ENCODE measurements at places on chromosomes 16 and 17.

GRCh38 chr17:72116661-72117521 lies 3.9 kb upstream of the SOX9 start:
- no peak for DNase-seq

GRCh38 chr17:49580981-49581647 lies 5.4 kb downstream of the NXPH3 start:
- DNase-seq, result no peak

DNA sequence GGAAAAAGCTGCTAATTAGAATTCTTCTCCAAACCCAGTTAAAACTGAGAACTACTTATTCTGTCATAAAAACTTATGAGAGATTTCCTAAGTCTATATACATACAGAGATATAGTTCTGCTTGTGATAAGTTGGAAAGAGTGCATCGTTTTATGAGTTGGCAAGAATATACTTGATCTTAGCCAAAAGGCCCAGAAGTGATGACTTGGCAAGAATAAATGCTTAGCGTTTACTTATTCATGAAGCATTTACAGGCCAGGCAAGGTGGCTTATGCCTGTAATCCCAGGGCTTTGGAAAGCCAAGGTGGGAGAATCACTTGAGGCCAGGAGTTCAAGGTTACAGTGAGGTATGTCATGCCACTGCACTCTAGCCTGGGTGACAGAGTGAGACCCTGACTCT lies 81.7 kb downstream of the CYB561 start:
- no peak for DNase-seq

GRCh38 chr17:82494236-82495055 lies 25.1 kb upstream of the FOXK2 start:
- peak; percentile 94 for DNase-seq

DNA sequence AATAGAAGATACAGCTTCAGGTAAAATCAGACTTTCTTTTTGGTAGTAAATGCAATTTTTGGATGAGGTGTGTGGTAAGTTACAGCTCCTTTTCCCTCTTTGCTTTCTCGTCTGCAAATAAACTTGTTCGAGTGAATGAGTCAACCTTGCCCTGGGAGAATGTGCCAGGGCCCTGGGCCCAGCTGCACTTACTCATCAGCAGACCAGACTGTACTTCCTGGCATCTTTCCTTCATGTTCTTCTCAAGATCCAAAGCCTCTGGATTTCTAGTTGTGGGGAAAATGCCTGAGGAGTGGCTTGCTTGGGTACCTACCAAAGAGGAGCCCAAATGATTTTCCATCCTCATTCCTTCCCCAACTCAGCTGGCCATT lies 5.4 kb upstream of the G6PC1 start:
- no peak for DNase-seq

GRCh38 chr17:31467502-31468256 lies 76.2 kb downstream of the RAB11FIP4 start:
- DNase-seq, result no peak

- DNase-seq, result no peak
Measured at GRCh38 chr17:81391936-81392908, 3.0 kb upstream of the BAHCC1 start.

- DNase-seq, result no peak
Measured at GRCh38 chr17:79020631-79021301, 3.2 kb upstream of the C1QTNF1 start.

GRCh38 chr16:50282010-50282538 lies 15.7 kb downstream of the ADCY7 start:
- DNase-seq, result peak; percentile 80

DNA sequence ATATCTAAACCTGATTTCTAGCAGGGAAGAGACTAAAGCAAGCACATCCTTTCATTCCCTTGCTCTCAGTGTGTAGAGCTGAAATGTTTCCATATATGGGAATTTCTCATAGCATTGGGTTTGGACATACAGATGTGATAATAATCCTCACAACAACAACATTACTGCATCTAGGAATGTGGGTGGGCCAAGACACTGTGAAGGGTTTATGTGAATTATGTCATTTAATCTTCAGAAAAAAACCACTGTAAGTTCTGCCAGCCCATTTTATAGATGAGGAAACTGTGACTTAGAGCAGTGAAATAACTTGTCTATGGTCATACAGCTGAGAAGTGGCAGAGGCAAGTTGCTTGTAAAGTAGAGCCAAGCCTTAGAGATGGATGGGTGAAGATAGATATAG lies 5.2 kb downstream of the OMG start:
- no peak for DNase-seq

- no peak for DNase-seq
Measured at GRCh38 chr17:49775546-49776260, 11.8 kb upstream of the FAM117A start.

DNA sequence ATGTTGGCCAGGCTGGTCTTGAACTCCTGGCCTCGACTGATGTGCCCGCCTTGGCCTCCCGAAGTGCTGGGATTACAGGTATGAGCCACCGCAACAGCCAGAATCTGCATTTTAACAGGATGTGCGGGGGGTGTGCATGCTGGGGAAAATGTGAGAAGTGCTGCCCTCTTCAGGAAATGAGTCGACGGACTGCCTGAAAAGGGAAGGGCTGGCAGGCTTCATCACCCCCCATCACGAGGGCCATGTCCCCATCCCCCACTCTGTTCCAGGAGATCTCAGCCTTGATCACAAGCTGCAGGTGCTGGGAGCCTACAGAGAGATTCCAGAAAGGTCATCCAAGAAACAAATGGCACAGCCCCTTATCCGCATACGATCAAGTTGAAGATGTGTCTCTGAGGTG lies 195.3 kb upstream of the RPL38 start:
- DNase-seq, result no peak

DNA sequence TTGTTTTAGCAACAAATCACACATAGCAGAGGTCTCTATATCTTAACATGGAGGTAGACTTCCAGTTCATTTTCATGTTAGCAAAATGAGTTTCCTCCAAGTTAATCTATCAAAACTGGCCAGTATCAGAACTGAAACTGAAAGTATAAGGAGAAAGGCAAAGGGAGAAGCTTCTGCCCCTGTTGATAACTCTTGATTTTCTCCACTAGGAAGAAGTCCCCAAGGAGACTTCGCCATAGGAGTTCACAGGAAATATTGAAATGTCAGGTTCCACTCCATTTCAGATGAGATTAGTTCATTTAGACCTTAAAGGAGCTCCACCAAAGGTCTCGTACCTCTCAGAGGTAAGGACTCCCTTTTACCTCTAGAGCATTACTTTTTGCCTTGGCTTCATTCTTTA lies 1.2 kb upstream of the OGFOD3 start:
- no peak for DNase-seq

DNA sequence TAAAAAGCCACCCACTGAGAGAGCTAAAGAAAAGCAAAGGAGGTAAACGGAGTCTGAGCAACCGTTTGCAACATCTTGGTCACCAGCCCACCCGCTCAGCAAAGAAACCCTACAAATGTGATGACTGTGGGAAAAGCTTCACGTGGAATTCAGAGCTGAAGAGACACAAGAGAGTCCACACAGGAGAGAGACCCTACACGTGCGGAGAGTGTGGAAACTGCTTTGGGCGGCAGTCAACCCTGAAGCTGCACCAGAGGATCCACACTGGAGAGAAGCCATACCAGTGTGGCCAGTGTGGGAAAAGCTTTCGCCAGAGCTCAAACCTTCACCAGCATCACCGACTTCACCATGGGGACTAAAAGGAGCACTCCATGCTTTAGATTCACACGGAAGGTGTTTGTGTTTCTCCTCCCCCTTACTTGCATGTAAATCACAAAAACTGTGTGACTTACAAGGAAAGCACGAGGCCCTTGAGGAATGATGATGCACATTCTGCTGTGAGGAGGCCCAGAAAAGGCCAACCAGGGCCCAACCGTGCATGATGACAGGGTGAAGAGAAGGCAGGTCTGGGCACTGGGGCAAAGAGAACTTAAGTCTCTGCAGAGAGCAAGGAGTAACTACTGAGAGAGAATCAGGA lies 7.7 kb downstream of the ZNF174 start:
- DNase-seq, result no peak

GRCh38 chr16:30481381-30481780 lies 8.8 kb downstream of the ITGAL start:
- no peak for DNase-seq

- no peak for DNase-seq
Measured at GRCh38 chr16:24771132-24771778, 41.8 kb downstream of the TNRC6A start.

GRCh38 chr17:74521701-74522201 lies 9.5 kb downstream of the CD300LB start:
- no peak for DNase-seq

DNA sequence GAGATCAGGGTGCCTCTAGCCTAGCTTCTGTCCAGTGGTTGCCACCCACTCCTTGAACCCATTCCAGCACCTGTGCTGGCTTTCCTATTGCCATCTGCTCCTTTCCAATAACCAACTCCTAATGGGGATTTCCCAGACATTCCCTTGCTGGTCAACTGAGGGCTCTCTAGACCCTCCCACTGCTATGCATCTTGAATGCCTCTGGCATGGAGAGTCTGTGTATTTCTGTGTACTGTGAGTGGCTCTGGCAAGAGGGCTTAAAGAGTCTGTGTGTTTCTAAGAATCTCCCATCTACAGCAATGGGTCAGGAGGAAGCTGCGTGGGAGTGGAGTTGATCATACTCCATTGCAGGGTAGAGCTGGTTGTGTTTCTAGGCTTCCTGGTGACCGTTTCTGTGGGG lies 11.0 kb upstream of the EPN3 start:
- no peak for DNase-seq

- no peak for DNase-seq
Measured at GRCh38 chr16:79162977-79163376, 437.6 kb downstream of the MAF start.

GRCh38 chr17:17412326-17412725 lies 64.5 kb upstream of the MED9 start:
- no peak for DNase-seq

DNA sequence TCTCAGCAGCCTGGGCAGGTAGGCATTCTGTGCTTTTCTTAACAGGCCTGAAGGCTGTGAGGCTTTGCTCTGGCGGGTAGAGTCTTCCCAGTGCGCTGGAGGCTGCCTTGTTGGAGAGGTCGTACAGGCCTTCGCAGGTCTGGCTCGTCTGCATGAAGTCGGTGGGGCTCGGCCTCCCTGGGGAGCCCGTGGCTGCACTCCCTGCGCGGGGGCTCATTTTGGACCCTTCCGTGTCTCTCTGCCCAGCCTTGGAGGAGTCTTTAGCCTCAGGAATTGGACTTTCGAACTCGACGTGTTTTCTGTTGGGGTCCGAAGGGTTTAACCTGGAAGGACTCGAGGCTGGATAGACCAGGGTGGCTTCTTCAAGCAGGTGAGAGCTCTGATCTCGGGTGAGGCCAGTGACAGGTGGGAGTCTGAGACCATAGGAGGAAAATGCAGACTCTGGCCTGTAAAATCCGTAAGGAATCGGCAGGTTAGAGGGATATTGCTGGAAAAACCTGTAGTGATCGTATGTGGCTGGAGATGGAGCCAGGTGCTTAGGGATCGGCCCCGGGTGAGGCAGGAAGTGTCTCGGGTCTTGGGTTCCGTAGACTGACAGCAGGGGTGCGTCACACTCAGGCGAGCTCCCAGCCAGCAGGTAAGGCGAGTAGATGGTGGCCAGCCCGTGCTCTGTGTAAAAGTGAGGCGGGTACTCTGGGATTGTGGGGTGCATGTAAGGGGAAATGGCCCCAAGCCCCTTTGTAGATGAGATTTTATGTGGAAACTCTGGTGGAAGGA lies 8.6 kb downstream of the ZNF750 start:
- no peak for DNase-seq

GRCh38 chr16:58464047-58464915 lies 35.7 kb upstream of the NDRG4 start:
- DNase-seq, result no peak

DNA sequence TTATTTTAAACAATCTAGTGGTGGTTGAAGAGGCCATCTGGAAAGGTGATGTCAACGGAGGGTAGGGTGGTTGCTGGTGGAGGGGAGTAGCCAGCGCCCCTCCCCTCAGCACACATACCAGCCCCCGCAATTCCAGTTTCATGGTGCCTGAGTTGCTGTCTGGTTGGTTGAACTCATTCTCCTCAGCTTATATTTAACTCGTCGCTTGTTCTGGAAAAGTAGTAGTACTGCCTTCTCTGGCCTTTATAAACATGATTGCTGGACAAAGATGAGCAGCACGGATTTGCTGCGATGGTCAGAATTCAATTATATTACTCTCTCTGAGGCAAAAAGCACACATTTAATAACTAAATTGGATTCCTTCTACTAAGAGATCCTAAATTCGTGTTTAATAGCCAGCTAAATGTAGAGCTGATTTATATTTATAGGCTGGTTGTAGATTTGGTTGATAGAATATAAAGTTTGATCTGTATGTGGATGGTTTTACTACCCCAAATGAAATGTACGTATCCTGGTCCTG lies 238.0 kb upstream of the TBX2 start:
- DNase-seq, result no peak

GRCh38 chr17:6756425-6757031 lies 682 bp downstream of the XAF1 start:
- no peak for DNase-seq

GRCh38 chr17:14061666-14062560 lies 7.4 kb upstream of the COX10 start:
- DNase-seq, result no peak

GRCh38 chr17:73211745-73212144 lies 18.9 kb downstream of the COG1 start:
- peak; percentile 80 for DNase-seq

- no peak for DNase-seq
Measured at GRCh38 chr17:43337684-43338428, 60.9 kb upstream of the ARL4D start.

- DNase-seq, result no peak
Measured at GRCh38 chr17:57288773-57289121, 32.4 kb downstream of the MSI2 start.

- DNase-seq, result no peak
Measured at GRCh38 chr17:75854101-75854748, 910 bp downstream of the WBP2 start.

DNA sequence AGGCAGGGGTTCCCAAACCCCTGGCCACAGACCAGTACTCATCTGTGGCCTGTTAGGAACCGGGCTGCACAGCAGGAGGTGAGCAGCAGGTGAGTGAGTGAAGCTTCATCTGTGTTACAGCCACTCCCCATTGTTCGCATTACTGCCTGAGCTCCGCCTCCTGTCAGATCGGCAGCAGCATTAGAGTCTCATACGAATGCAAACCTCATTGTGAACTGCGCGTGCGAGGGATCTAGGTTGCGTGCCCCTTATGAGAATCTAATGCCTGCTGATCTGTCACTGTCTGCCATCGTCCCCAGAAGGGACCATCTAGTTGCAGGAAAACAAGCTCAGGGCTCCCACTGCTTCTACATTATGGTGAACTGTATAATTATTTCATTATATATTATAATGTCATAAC lies 25.1 kb upstream of the RMI2 start:
- DNase-seq, result no peak

GRCh38 chr16:84109598-84110335 lies 7.0 kb downstream of the MBTPS1 start:
- no peak for DNase-seq

DNA sequence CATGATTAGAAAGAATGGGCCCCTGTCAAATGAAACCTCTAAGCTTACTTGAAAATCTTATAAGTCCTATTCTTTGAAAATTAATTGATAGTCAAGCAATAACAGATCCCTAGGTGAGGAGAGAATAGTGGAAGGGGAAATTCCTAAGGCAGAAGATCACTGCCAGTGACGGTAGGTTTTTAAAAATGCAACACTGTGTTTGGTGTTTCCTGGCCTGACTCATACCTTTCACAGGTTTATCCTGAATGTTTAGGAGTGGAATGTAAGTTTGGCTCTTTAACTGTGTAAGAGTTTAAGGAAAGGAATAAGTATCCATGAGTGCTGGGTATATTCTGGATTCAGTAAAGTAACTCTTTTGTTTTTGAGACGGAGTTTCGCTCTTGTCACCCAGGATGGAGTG lies 23.8 kb downstream of the HAPSTR1 start:
- no peak for DNase-seq

GRCh38 chr16:87550495-87550961 lies 51.8 kb upstream of the JPH3 start:
- peak; percentile 60 for DNase-seq
